Right atrium auricular region (tissue), 2 donors: ENCODE measurements at places on chromosomes 6 and 20. TPM values are rescaled to one million over a fixed set of nuclear protein-coding genes. Genes with fewer than 3 reads are reported as not detected.
A peak's percentile ranks its signal among the peaks of the same experiment; 100 is the strongest.

Gene PAK5
- total RNA-seq: not detected

Gene BPIFB4
- not detected for total RNA-seq

Gene MYB
- total RNA-seq: 0.16 TPM

DNA sequence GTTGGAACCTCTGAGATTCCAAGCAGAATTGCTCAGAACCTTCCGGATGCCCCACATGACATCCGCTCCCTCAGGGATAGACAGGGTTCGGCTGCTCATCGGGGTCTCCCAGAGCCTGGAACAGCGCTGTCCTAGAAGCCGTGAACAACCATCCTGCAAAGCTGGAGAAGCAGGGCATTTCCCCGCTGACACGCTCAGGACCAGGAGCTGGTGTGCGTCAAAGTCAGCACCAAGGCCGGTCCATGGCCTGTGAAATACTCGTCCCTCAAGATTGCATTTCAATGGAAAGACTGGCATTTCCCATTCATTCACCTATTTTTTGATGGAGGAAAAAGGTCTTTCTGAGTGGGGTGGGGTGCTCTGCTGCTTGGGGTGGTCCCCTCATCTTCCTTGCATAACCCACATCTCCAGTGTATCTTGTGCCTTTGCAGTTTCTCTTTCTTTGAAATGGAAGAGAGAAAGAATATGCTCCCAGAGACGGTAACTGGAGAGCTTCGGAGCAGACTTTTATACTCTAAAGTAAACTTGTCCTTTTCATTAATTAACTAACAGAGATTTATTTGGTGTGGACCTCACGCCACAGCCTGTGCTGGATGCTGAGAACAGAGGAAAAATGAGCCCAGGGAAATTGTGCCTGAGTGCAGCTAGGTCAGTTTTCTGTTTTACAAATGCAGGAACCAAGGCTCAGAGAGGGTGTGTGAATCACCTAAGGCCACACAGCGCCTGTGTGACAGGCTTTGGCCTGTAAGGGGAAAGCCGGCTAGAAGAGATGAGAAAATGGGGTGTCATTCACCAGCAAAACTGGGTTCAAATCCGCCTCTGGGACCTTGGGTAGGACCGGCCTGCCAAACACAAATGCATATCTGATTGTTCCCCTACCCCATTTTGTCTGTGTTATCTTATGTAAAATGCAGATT lies 52.4 kb downstream of the RBM38 start:
- no peak for DNase-seq

DNA sequence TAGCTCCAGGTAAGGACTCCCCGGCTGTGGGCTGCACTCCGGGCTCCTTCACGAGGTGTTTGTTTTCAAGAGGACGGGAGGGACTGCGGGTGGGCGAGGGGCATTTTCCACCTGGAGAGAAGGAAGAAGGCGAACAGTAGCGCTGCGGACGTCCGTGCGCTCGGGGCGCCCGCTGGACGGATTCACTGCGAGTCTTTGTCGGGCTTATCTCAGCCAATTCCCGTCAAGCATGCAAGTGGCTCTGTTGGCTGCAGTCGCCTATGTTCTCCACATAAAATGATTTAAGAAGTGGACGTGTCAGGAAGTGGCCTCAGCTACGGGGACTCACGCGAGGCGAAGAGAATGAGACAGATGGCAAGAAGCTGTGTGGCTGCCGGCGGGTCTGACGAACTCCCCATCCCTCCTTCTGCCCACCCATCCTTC lies 332 bp downstream of the GRIK2 start:
- DNase-seq: no peak

GRCh38 chr6:144394210-144394609 lies 109.1 kb downstream of the UTRN start:
- DNase-seq: no peak

GRCh38 chr20:2698912-2699311 lies 6.3 kb downstream of the EBF4 start:
- DNase-seq: peak; percentile 56

DNA sequence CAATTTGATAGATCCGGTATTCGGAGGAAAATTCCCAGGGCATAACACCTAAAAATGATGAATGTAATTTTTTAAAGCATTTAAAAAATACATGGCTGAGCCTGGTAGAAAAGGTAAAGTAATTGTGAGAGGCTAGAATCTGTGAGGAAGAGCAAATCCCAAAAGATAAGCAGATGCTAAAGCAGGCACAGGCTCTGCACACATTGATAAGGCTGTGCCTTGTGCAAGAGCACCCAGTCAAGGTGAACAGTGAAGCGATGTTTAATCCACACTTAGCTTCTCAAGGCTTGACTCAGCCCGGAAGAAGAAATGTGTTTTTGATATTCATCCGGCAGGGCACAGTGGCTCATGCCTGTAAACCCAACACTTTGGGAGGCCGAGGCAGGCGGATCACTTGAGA lies 5.1 kb upstream of the EPB41L2 start:
- no peak for DNase-seq

GRCh38 chr20:15930311-15931305 lies 642.6 kb downstream of the KIF16B start:
- DNase-seq: no peak

DNA sequence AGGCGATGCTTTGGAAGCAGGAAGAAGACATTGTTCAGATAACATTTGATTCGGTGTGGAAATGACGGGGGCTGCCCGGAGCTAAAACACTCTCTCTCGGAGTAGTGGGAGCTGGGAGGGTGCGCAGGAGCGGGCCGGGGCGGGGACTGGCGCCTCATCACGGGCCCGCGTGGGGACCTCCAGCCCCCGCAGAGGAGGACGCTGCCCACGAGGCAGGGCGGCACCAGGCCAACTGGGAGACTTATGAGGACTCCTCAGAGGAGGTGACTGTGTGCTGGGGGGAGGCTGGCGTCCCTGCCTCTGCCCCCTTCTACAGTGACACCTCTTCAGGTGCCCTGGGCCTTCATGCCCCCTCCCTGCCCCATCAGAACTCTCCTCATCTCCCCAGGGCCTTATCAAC lies 15.2 kb downstream of the DDO start:
- no peak for DNase-seq

DNA sequence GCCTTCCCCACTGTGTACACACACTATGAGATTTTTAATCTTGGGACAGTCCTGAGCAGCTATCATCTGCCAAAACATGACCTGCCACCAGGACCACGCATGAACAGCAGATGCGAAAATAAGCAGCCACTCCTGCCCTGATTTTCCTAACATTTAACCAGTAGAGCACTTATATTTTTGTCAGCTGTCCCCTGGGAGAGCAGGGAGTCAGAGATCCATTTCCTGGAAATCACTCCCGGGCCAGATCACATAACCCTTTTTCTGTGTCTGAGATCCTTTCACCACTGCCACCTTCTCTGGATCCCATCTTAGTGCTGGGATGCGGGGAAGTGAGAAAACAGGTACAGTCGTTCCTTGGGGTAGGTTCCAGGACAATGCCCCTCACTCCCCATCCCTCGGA lies 5.7 kb downstream of the SDCBP2 start:
- no peak for DNase-seq

DNA sequence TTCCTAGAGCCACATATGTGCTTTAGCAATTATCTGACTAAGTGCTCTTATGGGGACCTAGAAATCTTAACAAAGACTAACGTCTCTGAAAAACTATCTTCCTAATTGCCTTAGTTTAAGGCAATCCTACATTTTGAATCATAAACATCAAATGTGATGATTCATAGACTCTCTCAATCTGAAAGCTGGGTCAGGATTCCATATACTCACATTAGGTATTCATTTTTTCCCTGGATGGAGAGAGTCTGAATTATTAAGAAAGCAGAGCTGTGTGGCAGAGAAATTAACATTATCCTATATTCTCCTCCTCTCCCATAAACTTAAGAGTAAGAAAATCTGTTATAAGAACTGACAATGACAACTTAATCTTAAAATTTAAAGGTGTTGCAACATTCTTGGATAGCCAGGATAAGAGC lies 1.6 kb upstream of the PRL start:
- DNase-seq: no peak

- DNase-seq: no peak
These were observed 141.1 kb downstream of the CEBPB start for GRCh38 chr20:50331469-50332363.

DNA sequence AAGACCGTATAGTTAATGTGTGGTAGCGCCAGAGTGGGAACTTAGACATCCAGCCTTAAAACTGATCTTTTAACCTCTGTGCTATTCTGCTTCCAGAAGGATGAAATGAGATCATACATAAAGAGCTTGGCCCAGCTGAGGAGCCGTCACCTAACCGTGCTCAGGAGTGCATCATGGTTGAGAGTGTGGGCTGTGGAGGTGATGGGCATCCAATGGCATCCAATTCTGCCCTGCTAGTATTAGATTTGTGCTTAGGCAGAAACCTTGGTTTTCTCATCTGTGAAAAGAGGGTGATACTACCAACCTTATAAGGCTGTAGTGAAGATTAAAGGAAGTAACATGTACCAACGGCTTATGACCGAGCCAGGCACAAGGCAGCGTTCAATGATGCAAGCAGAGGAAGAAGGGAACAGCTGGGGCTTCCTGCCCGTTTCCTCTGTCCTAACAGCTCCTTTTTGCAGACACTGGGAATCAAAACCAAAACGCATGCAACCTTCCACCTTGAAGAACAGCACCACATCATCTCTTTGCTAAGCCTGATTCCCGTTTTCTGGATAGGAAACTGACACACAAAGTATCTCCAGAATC lies 1.3 kb downstream of the SLC22A16 start:
- DNase-seq: no peak

DNA sequence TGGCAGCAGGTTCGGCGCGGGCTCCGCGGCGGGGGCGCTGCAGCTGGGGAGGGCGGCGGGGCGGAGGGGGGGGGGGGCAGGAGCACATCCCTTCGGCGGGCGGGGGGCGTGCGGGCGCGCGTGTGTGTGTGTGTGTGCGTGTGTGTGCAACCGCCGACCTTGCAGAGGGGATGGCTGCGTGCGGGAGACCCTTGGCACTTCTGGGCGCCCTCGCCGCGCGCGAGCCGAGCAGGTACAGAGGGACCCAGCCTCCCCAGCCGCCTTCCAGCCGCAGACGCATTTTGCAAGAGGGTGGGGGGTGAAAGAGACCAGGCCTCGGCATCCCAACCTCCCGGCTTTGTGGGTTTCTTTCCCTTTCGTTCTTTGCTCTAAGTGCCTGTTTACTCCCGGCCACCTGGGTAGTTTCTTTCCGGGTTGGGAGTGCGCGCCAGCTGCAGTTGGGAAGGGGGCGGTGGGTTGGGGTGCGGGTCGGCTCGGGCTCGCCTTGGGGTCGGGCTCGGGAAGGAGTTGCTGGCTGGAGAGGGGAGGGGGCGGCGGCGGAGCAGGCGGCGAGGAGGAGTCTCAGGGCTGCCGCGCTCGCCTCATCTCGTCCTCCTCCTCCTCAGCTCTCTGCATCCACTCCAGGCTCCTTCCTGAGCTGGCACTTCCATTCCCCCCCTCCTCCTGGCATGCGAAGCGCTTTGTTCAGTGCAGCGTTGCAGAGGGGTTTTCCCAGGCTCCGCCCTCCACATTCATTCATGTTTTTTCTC lies 620 bp downstream of the HIVEP1 start:
- peak; percentile 75 for DNase-seq

- no peak for DNase-seq
These were observed 553.0 kb upstream of the ADGRB3 start for GRCh38 chr6:68082086-68082485.

GRCh38 chr6:24721461-24722215 lies 2.7 kb upstream of the C6orf62 start:
- no peak for DNase-seq

DNA sequence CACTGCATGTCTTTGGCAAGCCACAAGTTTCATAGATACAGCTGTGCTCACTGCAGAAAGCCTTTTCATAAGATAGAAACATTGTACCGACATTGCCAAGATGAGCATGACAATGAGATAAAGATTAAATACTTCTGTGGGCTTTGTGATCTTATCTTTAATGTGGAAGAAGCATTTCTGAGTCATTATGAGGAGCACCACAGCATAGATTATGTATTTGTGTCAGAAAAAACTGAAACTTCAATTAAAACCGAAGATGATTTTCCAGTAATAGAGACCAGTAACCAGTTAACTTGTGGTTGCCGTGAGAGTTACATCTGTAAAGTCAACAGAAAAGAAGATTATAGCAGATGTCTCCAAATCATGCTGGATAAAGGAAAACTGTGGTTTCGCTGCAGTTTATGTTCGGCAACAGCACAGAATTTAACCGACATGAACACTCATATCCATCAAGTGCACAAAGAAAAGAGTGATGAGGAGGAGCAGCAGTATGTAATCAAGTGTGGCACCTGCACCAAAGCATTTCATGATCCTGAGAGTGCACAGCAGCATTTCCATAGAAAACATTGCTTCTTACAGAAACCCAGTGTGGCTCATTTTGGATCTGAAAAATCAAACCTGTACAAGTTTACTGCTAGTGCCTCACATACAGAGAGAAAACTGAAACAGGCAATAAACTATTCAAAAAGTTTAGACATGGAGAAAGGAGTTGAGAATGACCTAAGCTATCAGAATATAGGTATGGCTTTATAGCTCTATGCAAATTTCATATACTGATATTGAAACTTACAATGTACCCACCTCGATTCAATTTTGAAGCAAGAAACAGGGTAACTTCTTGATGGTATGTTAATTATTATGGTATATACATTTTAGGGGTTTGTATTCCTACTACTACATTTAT lies 23.9 kb upstream of the BAG2 start:
- DNase-seq: no peak

DNA sequence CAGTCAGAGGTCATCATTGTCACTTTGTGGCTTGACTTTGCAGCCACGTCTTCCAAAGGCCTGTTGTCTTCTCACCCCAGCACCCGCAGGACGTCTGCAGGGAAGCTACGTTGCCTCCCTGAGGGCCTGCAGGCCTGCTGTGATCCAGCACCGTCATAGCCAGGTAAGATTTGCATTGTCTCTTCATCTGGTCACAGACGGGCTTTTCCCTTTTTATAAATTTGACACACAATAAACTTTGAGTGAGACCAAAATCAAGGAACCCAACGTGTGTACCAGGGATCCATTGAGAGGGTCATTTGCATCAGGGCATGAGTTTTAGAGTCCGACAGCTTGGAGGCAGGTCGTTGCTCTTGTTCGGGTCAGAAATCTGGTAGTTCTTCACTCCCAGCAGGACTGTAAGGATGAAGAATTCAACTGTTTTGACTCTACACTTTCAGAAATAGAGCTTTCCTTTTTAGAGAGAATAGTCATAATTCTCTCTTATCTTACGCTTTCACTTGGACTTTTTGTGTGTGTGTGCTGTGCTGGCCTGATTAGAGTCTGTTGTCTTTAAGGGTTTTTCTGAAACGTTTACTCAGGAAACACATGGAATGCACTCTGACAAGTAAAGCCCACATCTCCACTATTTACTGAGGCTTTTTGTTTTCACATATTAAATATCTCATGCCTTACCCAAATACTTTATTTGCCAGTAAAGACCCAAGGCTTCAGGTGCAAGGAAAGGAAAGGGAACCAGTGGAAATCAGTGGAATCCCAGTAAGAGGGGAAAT lies 177.2 kb upstream of the TAB2 start:
- no peak for DNase-seq

GRCh38 chr6:163738304-163738703 lies 323.8 kb downstream of the QKI start:
- DNase-seq: no peak

- DNase-seq: peak; percentile 98
These were observed at the start of gene LSM2 for GRCh38 chr6:31806470-31807272. TSS of gene LSM2 (minus strand) at chr6:31806966. CDS start at chr6:31806757, 209 bp downstream.

- DNase-seq: no peak
These were observed 105.6 kb downstream of the TCP11 start for GRCh38 chr6:35035481-35036030.
